ENCODE measurements at places on chromosomes 7 and 10.

GRCh38 chr7:114790521-114790920 lies 131.4 kb upstream of the MDFIC start:
- no peak for DNase-seq

DNA sequence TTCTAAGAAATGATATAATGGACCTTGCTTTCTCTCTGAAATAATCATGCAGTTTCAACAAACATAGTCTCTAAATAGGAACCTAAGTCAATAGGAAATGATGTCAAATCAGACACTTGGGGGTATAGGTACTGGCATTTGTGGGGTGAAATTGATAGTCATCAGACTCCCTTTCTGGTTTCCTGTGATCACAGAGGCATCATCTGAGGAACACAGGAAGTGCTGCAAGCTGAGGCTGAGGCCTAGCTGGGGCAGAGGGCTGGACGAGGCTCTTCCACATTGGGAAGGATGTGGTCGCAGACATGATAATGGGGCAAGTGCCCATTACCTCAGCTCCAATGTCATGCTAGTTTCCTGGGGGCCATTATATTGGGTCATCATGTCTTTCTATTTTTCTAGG lies 33.5 kb upstream of the TARP start:
- DNase-seq: no peak

- DNase-seq: no peak
Measured at GRCh38 chr7:20450536-20450935, 119.8 kb downstream of the ITGB8 start.

DNA sequence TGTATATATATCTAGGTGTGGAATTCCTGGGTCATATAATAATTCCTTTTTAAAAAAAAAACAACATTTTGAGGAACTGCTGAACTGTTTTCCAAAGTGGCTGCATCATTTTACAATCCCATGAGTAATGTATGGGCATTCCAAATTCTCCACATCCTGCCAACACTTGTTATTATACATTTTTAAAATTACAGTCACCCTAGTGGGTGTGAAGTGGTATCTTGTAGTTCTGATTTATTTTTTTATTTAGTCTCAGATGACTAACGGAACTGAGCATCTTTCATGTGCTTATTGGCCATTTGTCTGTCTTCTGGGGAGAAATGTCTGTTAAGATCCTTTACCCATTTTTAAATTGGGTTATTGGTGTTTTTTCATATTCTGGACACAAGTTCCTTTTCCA lies 12.0 kb upstream of the KLHL7 start:
- no peak for DNase-seq

GRCh38 chr7:115984105-115984504 lies 46.5 kb downstream of the TFEC start:
- DNase-seq: no peak

- DNase-seq: no peak
Measured at GRCh38 chr7:156102267-156102666, 290.0 kb upstream of the SHH start.

DNA sequence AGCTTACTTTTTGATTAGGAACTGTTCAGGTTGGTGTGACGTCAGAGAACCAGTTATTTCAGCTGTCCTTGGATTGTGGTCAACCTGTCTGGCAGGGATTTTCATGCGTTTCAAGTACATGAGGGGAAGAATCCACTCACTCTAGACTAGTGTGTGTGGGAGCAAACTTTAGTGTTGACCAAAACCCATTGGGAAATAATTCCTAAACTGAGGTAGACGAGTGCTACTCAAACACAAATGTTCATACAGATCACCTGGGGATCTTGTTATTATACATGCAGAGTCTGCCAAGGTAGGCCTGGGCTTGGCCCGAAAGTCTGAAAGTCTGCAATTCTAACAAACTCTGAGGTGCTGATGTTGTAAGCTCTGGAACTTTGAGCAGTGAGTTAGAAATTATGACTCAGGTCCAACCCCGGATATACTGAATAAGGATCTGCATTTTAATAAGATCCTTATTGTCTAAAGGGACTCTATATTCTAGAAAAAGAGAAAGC lies 111.1 kb upstream of the CREB5 start:
- DNase-seq: no peak

- DNase-seq: no peak
Measured at GRCh38 chr10:31353574-31353973, 34.6 kb downstream of the ZEB1 start.

- DNase-seq: no peak
Measured at GRCh38 chr10:46096909-46097575, 51.0 kb upstream of the MSMB start.

GRCh38 chr10:49384268-49384953 lies 11.5 kb downstream of the DRGX start:
- no peak for DNase-seq
